ENCODE measurements at places on chromosomes 11 and 22.

DNA sequence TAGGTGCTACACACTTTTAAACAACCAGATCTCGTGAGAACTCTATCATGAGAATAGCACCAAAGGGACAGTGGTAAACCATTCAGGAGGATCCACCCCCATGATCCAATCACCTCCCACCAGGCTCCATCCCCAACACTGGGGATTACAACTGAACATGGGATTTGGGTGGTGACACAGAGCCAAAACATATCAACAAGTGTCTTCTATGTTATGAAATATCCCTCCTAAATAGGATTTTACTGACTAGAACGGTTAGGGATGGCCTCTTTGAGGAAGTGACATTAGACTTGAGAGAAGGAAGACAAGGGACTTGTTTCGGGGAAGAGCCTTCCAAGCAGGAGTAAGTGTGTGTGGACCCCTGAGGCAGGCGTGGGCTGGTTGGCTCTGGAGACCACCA, 11.9 kb upstream of the MRPL11 start:
- DNase-seq: no peak

DNA sequence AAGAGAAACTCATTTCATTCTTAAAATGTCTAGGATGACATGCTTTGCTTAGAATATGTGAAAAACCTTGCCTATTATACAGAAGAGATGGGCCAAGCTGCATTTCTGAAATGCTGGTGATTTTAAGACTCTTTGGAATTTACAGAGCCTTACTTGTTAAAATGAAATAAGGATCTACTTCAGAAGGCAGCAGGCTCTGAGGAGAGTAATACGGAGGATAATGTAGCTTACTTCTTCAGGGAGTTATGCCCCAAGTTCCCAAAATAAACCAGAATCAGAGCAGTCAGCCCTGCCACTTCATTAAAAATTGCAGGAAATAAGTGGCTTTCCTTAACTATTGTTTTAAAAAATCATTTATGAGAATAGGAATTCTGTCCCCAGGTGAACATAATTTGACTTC, 1000.3 kb upstream of the RAG2 start:
- no peak for DNase-seq

- DNase-seq: no peak
These were observed 3.7 kb downstream of the CTSC start for GRCh38 chr11:88333862-88334261.

- no peak for DNase-seq
These were observed 16.1 kb downstream of the MICALL1 start for GRCh38 chr22:37922191-37922590.

DNA sequence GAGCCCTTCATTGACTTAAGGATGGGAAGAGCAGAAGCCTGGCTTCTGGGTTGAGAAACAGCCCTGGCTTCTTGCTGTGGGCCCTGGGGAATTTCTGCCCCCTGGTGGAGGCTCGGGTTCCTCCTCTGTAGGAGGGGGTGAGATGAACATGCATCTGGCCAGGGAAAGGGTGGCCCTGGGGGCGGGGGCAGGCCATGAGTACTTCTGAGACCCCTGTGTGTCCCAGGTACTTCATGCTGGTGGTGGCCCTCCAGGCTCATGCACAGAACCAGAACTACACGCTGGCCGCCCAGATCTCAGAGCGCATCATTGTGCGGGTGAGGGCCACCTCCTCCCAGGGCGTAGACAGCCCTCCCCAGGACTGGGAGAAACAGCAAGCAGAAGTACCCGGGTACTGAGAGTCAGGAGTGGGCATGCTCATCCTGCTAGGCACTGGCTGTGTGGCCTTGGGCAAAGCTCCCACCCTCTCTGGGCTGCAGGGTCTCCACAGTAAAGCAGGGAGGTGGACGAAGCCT, 15.8 kb downstream of the TMEM258 start:
- peak; percentile 69 for DNase-seq

DNA sequence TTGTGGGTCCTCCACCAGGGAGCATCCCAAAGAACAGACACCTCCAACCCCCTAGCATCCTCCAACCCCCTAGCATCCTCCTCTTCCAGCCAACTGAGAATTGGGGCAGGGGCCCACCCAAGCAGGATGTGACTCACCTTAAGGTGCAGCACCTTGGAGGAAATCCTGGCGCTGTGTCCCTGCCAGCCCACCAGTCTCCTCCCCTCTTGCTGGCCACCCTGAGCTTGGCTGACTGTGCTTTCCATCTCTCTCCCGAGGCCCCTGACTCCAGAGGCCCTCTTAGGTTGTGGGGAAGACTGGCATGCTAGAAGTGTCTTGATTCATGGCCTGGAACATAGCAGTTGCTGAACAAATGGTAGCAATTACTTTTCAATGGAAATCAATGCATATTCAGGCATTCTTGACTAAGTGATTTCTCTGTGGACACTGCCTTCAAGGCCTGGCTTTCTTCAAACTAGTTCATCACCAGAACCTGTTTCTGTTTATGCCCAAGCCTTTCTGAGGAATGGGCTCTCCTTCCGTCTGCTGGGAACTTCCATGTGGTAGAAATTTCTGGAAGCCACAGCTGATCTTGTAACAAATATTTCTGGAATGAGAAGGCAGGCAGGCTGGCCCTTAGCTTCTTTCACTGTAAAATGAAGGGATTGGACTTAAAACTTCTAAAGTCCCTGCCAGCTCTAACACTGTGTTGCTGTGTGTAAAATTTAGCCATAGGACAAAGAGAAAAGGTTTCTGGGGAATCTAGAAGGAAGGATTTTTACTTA, 60.5 kb downstream of the CEP164 start:
- no peak for DNase-seq

DNA sequence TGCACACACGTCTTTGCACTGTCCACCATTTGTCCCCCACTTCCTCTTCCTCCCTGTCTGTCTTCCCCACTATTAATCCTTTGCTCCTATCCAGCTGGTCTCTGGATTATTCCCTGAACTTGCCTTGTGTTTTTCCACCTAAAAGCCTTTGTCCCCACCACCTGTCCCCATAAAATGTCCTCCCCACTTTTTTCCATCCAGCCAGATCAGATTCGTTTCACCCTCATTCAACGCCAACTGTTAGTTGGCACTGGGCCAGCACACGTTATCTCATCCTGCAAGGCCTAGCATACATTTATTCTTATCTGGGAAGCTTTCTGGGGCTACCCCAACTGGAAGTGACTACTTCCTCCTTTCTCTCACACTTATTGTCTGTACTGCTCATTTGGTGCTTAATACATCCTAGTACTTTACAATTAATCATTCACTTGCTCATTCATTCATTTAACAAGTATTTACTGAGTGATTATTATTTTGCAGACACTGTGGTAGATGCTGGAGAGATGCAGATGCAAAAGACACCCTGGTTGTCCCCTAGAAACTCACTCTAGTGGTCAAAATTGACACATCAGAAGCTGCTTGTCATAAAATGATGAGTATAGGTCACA, 96.2 kb downstream of the RASSF10 start:
- no peak for DNase-seq

- DNase-seq: no peak
These were observed 8.7 kb downstream of the ANO9 start for GRCh38 chr11:433111-433510.

GRCh38 chr22:42273855-42274451, 3.5 kb upstream of the TCF20 start:
- no peak for DNase-seq

- DNase-seq: no peak
These were observed 1.2 kb downstream of the MS4A4E start for GRCh38 chr11:60241786-60242185.

- DNase-seq: no peak
These were observed 93.2 kb downstream of the PHF21B start for GRCh38 chr22:44916281-44917231.

DNA sequence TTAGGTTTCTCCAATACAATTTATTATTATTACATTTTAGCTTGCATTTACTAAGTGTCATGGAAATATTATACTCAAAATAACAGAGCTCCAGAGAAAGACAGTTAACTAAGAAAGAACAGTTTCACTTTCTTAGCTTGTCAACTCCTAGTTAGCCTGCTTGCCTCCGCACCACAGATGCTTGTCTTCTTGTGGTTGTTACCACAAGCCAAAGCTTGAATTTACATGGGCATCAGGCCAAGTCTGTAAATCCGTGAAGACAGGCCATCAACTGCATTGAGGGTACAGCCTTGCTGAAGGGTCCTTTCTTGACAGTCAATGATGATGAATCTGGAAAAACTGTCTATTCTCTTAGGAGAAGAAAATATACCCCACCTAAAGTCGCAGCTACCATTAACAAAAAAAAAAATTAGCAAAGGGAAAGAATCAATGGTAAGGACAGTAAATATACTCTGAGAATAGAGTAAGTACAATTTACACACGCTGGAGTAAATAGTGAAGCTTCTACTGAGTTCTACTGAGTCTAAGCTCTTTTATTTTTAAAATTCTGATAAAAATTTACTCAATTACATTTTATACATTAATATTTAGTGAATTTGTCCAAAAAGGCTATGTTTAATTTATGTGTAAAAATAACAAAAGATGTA, 15.6 kb upstream of the DENND5A start:
- no peak for DNase-seq

DNA sequence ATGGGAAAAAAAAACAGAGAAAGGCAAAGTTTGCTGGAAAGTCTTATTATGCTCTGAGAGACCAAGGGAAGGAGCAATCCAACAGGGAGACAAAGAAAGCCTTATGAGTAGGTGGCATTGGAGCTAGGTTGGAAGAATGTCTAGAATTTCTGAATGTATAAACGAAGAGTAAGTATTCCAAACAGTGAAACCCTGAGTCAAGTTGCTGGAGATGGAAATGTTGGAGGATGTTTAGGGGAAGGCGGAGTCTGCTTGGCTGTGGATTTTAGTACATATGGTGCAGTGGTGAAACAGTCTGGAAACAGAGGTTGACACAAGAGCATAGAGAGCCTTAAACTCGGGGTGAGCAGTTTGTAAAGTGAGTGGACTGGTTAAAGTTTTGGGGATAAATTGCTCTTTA, 314.8 kb upstream of the CADM1 start:
- DNase-seq: no peak

DNA sequence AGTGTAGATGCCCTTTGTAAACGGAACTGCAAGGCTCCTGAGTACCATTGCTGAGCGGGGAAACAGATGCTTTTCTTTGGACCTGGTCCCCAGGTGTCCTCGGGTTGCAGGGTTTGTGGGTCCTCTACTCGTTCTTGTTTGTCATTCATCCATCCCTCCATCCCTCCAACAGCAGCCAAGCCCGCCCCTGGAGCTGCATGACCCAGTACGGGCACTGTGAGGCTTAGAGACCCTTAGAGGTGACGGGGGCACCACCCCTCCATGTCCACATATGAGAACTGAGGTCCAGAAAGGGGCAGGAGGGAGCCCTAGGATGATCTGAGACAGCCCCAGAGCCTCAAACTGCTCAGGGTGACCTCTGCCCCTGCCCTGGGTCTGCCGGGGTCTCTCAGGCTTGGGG, 45.4 kb downstream of the WNT11 start:
- no peak for DNase-seq

- no peak for DNase-seq
These were observed 8.2 kb downstream of the PHF21A start for GRCh38 chr11:46112961-46113607.

DNA sequence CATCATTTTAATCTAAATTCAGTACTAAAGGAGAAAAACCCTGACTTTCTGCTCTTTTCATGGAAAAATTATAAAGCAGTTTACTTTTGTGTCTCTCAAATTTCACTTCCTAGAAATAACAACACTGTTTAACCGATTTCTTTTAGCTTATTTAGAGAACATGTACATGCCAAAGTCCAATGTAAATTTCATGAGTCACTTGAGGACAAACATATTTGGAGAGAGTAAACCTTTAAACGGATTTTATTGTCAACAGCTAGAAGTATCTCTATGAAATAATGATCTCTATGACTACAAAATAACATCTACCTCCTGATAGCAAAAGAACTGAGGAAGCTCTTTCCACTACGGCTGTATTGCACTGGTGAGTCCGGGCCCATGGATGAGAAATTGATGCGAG, 46.3 kb upstream of the SLC22A25 start:
- no peak for DNase-seq

GRCh38 chr22:49936973-49937757, 18.7 kb downstream of the CRELD2 start:
- no peak for DNase-seq

DNA sequence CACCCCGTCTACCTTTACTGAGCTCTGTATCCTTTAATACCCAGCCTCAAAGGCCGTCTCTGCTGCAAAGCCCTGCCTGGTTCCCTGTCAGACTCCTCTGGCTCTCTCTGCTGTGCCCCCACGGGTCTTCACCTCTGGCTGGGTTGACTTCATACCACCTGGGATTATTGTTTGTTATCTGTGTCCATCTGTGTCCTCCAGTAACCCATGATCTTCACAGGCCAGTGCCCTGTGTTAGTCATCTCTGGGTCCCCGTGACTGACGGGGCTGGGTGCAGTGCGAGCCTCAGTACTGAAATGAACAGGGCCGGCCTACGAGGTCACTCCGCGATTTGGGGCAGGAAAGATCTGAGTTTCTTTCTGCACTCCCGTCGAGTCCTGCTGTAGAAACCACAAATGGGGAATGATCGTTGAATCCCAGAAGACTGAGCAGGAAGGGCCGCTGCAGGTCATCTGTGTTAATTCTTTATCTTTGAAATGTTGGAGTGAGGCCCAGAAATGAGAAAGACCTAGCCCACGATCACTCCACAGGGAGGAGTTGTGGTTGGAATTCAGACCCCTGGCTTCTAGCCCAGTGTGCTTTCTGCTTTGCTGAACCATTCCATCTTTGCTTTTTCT, 12.3 kb upstream of the TUB start:
- DNase-seq: peak; percentile 42

DNA sequence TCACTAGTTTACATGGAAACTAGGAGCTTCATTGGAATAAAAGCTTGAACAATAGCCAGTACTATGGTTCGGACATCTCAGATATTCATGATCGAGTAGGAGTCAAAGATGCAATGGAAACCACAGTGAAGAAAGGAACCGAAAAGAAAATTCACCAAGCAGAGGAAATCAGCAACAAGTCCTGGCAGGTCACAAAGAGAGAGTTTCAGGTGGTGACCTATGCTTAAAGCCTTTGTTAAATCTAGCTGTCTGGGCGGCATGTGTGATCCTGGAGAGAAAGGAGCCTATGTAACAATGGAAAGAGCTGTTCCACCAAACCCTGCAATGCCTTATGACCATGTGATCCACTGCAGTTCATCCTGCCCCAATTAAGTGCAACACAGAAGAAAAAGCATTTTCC, 68.9 kb upstream of the POU2AF2 start:
- no peak for DNase-seq

DNA sequence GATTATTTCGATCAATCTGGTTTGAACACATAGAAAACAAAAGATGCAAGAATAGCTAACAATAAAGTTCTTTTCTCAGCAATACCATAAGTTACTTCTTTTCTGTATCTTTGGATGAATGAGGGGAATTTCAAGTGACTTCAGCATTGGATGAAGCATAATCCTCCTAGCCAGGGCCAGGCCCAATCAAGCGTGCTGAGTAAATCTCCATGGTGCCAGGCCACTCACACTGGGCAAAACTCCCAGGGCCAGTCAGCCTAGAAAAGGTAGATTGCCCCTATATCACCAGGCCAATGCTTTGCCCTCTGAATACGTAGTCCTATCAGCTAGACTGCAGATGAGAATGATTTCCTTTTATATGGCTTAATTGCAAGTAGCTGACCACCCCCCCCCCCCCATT, 6.0 kb downstream of the CNTF start:
- no peak for DNase-seq

GRCh38 chr11:112961146-112961668, at the start of gene NCAM1:
TSS of gene NCAM1 (plus strand) at chr11:112961420.
- peak; percentile 97 for DNase-seq

- DNase-seq: peak; percentile 41
These were observed 23.7 kb upstream of the RFPL3 start for GRCh38 chr22:32333769-32334659.
